Suprapubic skin (tissue), 4 donors: ENCODE measurements at places on chromosomes 4 and X.

DNA sequence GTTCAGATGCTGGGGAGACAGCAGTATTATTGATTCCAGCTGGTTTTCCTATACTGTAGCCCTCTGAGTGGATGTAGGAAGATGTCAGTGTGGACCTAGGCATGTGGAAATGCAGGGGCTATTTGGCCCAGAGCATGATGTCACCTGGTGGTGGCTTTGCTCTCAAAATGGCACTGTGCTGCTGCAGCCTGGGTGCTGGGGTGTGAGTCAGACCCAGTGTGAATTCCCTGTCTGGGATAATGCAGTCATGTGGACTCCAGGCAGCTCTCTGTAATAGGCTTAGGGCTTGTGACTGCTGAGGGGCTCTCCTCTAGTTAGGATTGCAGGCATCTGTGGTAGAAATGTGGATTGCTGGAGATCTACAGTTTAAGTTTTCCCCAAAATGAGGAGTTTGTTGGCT, 70.7 kb downstream of the DCAF8L2 start:
- no peak for DNase-seq

GRCh38 chr4:180788729-180789128, 1454.5 kb upstream of the TENM3 start:
- no peak for DNase-seq

- no peak for DNase-seq
Measured at GRCh38 chr4:44558031-44558605, 93.3 kb downstream of the YIPF7 start.

GRCh38 chr4:141684785-141685184, 48.4 kb downstream of the IL15 start:
- no peak for DNase-seq

- DNase-seq, result no peak
Measured at GRCh38 chrX:14590693-14591424, 61.5 kb downstream of the GLRA2 start.

GRCh38 chrX:134669378-134670098, 11.3 kb upstream of the PLAC1 start:
- no peak for DNase-seq

DNA sequence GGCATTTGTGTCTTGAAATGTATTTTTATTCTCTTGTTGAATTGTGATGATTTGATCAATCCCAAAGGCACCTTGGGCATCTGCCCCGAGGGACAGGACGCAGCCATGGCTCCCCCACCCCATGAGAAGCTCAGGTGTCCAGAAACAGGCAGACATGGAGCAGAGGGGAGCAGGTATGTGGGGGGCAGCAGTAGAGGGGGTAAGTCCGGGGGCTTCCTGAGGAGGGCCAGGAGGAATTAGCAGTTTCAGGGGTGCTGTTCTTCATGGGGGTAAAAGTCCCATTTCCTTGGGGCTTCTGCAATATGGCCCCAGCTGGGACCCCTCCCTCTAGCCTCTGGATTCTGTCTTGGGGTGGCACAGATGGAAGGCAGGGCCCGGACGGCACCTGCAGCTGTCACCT, 67.0 kb upstream of the HMX1 start:
- no peak for DNase-seq

DNA sequence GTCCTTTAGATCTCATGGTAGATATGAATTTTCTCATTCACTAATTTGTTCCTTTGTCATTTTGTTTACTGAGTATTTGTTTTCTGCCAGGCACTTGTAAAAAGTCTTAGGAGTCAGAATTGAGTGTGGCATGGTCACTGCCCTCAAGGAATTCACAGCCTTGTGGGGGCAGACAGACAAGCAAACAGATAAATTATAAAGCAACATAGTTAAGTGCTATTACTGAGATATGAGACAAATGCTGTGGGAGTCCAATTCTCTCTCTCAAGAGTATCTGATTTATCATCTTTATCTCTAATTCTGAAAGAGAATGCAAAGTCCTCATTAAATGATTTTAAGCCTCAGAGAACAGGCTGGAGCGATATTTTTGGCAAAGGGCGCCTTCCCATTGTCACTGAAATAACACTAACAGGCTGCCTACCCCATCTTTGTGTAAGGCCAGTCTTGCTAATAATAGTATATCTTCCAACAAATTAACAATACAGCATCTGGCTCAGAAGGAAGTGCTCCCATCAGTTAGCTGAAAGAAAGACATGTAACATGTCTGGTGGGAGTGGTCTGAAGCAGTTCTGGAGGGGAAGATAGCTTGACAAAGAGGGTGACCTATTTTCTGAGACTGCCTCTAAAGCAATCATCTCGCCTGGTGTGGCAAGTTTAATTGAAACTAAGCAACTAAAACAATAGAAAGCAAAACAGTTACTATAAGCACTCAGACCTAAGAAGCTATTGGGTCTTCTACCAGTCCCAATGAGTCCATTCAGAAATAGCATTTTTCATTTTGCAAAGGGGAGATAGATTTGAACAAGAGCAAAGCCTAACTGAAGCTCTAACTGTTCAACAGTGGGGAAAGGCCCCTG, 61.5 kb upstream of the AMOT start:
- no peak for DNase-seq

DNA sequence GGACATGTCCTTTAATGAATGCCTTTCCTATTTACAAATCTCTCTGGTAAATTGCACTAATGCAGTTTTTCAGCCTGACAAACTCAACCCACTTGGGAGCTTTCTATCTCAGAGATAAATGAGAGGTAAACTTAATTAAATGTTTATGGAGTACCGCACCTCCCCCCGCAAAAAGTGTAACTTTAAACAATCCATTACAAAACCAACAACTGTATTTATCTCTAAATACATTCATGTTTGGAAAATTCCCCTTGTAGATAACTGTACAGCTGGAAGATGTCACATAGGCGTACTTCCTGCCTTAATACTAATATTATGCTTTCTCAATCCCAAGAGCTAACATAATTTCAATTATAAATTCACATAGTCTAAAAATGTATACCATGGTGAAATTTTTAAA, 215.5 kb downstream of the LDB2 start:
- DNase-seq, result no peak

GRCh38 chr4:86934147-86934770, 552 bp upstream of the AFF1 start:
- DNase-seq, result no peak

GRCh38 chr4:135552131-135552530, 1350.5 kb upstream of the PABPC4L start:
- DNase-seq, result no peak

- no peak for DNase-seq
Measured at GRCh38 chr4:16884673-16885460, 13.6 kb downstream of the LDB2 start.

DNA sequence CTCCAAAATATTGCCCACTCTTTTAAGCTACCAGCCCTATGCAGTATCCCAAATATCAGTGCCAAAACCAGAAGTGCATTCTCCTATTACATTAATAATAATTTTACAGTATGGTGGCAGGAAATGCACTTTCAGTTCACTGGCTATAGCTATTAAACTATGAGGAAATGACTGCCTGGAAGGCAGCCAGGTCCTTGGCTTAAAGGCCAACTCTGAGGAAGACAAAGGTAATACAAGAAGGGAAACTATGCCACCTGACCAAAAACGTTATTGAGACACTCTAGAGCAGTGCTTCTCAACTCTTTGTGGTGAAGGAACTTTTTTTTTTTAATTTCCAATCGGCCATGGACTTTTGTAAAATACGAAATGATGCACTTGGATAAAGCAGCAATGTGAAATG, 133.6 kb upstream of the VAMP7 start:
- no peak for DNase-seq

DNA sequence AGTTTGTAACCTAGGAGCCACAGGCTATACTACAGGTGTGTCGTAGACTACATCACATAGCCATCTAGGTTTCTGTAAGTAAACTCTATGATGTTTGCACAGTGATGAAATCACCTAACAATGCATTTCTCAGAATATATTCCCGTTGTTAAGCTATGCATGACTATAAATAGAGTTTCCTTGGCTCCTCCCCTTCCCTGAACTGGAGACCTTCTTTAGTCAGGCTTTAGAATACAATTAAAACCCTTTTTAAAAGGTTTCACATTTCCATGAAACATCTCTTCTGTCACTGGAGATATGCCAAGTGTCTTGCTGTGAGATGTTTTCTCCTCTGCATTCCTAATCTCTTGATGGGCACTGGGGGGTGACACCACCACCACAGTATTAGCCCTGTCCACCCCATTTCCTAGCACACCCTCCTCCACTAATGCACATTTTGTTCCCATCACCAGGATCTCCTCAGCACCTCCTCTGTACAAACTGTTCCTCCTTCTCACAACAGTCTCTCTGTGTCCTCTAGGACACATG, 334.6 kb upstream of the CPEB2 start:
- no peak for DNase-seq

DNA sequence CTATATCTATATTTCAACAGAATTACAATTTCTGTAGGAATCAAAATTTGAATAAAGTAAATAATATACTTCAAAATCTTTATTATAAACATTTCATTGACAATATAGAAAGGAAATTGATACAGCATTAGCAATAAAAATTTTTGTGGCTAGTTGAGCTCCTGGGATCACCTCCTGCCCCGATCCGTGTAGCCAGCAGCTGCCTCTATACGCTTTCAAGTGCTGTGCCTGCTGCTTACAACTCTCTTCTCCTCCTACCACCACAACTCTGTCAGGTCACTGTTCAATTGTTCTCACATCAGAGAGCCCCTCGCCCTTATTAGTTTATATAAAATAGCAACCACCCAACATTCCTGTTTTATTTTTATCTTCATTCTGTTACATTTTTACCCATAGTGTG, 27.6 kb downstream of the INPP4B start:
- no peak for DNase-seq

GRCh38 chrX:46642145-46642544, 68.6 kb downstream of the CHST7 start:
- no peak for DNase-seq

DNA sequence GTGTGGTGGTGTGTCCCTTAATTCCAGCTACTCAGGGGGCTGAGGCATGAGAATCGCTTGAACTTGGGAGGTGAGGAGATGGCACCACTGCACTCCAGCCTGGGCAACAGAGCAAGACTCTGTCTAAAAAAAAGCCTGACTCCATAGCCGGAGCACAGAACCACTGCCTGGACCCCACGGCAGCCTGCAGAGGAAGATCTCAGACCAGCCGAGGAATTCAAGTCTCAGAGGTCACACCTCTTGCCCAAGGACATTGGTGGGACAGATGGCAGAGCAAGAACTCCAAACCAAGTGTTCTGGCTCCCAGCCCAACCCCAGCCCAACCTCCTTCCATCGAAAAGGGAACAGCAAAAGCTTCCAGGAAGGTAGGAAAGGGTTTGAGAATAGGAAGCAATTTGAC, 70.8 kb downstream of the SMIM20 start:
- DNase-seq, result no peak

DNA sequence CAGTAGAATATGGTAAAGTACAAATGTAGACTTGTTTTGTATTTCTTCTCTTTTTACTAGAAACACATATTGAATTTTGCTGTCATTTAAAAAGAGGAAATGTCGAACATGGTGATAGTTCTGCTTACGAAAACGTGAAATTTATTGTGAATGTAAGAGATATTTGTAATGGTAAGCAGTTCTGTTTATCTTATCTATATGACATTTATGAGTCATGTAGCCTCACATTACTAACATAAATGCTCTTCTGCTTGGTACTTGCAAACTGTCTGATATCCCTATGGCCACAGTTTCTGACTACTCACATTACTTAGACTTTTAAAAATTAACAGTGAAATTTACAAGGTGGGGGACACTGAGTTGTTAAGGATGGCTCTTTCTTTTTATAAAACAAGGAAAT, 57.9 kb downstream of the PASD1 start:
- DNase-seq, result no peak

- DNase-seq, result no peak
Measured at GRCh38 chr4:41069838-41070237, 144.5 kb downstream of the APBB2 start.

GRCh38 chrX:153561337-153561736, 37.6 kb downstream of the CCNQ start:
- no peak for DNase-seq

- DNase-seq, result no peak
Measured at GRCh38 chr4:126752702-126753101, 880.1 kb upstream of the INTU start.

DNA sequence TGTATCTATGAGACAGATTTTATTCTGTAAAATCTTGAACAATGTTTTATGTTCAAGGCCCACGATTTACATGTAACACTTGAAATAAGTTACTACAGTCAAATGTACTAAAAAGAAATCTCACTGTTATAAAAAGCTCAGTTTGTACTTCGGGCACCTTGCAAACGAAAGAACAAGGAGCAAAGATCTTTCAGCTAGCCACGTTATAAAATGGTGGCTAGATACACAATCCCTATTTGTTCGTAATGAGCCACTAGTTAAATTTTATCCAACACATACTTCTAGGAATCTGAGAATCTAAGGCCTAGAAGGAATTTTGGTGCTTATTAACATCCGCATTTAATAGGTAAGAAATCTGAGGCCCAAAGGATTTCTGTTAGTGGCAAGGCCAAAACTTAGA, 2.5 kb downstream of the ARHGEF9 start:
- no peak for DNase-seq

GRCh38 chrX:38841750-38842149, 40.5 kb downstream of the MID1IP1 start:
- DNase-seq, result no peak

GRCh38 chr4:182143822-182144625, 99.2 kb upstream of the TENM3 start:
- no peak for DNase-seq

DNA sequence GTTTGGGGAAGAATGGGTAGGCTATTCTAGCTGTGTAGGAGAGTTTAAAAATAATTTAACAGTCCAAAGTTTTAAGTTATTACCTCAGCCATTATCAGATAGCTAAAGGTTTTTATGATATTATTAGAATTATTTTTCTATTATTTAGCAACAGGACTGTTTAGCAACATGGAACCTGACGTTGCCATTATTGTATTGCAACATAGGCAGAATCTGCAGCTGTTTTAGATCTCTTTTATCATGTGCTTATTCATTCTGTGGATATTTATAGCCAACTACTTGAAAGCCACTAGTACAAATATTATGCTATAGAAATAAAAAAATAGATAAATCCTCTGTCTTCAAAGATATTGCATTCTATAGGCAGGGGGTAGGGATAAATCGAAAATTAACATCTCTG, 382.0 kb upstream of the TRAM1L1 start:
- DNase-seq, result no peak

DNA sequence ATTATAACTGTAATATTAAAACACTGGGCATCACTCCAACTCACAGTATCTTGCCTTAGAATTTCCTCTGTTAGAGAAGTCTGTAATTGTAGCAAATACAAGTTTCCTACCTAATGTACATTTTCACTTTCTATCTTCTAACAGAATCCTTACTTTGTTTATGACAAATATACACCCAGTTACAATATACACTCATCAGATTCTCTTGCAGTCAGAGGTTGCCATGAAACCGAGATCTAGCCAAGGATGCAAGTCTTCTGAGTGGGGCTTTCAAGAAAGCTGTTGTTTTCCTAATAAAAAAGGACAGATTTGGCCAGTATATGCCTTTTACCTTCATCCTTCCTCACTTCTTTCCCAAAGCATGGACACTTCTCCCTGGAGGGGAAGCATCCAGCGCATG, 228.9 kb downstream of the SCFD2 start:
- no peak for DNase-seq

GRCh38 chr4:128386761-128387599, 99.4 kb upstream of the PGRMC2 start:
- DNase-seq, result peak; percentile 96

GRCh38 chr4:74031576-74031975, 6.9 kb downstream of the CXCL3 start:
- DNase-seq, result no peak
